Stimulated activated CD8-positive, alpha-beta memory T cell treated with anti-CD3 and anti-CD28 coated beads, Interleukin-12 subunit alpha, Interleukin-12 subunit beta, amount 100 ng/mL, for 1 hour (primary cell): ENCODE measurements at places on chromosomes 1 and 21.

- DNase-seq = no peak
Observed at GRCh38 chr1:10025354-10025753, 7.4 kb upstream of the UBE4B start.

- DNase-seq = no peak
Observed at GRCh38 chr1:161218301-161219077, 3.4 kb downstream of the FCER1G start.

DNA sequence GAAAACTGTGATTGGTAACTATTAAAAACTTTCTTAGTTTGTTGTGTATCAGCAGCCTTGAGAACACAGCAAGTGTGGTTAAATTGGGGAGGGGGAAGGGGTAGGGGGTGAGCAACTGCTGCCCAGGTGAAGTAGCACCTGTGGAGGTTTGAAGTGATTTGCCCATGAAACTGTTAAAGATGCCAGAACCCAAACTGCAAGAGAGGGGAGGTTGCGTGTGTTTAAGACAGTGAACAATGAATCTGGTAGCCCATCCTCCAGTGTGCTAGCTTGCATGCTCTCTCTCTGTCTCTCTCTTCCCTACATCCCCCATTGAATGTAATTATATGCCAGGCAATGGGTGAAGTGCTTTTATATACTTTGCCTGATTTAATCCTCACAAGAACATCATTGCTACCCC, 154.7 kb downstream of the RUNX1 start:
- no peak for DNase-seq

- DNase-seq = no peak
Observed at GRCh38 chr1:15678578-15678977, 5.5 kb upstream of the PLEKHM2 start.

- no peak for DNase-seq
Observed at GRCh38 chr1:172893146-172893841, 157.4 kb downstream of the TNFSF18 start.

GRCh38 chr1:71166178-71167173, 85.6 kb upstream of the ZRANB2 start:
- no peak for DNase-seq

DNA sequence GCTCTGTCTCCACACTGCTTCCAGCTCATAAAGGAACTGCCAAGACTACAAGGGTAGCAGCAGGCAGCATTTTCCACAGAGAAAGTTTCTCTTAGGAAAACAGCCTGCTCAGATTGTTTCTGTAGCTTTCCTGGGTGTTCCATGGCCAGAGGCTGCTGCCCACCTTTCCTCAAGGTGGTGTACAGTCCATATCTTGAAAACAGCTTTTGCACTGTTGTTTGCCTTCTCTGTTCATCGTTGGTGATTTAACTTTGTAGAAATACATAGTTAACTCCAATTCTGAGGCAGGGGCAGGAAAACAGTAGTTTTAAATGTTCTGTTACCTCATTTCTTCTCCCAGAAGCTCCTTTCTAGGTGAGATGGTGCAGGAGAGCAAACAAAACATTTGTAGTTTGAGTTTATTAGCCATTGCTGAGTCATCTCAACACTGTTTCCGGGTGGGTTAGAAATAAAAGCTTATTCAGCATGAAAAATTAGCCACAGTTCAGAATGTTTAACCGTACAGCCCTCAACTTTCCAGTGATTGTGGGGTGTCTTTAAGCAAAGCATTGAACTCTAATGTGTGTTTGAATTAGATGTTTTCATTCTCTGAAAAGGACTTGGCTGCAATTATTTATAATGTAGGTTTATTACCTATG, 41.7 kb downstream of the DIP2A start:
- no peak for DNase-seq

DNA sequence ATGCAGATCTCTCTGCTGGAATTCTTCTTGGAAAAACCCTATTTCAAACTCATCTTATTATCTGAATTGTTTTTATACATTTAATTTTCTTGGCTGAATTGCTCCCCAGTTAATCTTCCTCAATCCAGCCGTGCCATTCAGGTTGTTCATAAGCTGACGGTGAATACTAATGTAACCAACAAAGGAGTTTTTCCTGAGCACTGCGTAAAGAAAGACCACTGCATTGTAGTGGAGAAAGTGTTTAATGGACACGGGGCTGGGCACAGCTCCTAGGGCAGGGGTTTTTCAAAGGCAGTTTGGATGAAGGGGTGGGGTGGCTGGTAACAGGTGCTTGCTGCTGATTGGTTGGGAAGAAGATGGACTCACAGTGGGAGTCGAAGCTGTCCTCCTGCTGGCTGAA, 820.3 kb downstream of the ADGRL2 start:
- DNase-seq = no peak

DNA sequence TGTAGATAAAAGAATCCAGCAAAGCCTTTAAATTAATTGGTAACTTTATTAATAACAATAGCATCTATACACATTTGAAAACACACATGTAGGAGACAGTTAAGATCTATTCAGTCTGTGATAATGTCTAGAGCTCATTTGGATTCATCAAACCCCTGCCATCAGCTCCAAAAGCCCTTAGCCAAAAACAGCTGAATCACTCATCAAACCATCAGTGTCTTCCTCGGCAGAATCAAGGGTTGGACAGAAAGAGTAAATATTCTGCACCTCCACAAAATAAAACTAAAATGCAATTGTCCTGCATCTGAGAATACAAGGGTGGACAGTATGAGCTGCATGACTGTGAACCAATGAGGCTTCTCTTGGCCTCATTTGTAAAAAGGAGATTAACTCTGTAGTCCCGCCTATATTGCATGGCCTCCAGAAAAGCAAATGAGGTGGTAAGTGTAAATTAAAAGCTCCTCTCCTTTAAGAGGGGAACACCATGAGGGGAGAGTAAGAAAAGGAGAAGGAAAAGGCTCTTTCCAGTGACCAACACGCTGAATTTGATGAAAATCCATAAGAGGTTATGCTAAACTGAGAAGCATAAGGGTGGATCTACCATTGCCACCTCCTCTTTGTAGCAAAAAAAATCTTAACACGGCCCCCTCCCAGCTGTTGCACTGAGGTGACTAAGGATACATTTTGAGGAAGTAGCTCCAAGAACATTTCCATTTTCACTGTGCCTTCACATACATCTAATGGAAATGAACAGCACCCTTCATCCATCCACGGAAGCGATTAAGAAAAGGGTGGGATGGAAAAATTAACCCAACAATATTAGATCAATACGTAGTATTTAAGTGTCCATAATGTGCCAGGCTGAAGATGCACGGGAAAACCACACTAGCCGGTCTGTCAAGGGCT, 14.7 kb upstream of the BOLA1 start:
- DNase-seq = no peak

GRCh38 chr1:92883297-92883696, 51.5 kb downstream of the RPL5 start:
- DNase-seq = no peak

GRCh38 chr1:116496380-116496779, 74.4 kb downstream of the CD58 start:
- DNase-seq = no peak

GRCh38 chr21:46254208-46254975, 25.8 kb upstream of the LSS start:
- DNase-seq = no peak

DNA sequence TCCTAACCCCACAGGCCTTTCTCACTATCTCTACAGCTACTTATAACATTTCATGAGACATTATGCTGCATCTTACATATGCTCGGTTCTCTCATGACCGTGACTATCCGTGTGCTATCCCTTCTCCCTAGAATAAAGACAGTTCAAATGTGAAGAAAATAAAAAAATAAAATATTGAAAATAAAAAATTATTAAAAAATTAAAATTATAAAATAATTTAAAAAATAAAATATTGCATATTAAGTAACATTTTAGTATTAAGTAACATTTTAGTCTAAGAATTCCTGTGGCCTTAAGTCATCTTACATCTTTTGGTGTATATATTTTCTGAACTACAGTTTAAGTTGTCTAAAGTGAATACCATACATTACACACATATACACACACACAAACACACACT, 415.5 kb downstream of the DPYD start:
- no peak for DNase-seq

- no peak for DNase-seq
Observed at GRCh38 chr1:76841460-76841859, 25.8 kb upstream of the ST6GALNAC5 start.

- peak; percentile 58 for DNase-seq
Observed at GRCh38 chr1:24928689-24929397, 1.2 kb downstream of the RUNX3 start.

- no peak for DNase-seq
Observed at GRCh38 chr1:242402956-242403355, 121.5 kb downstream of the PLD5 start.

GRCh38 chr21:36927719-36928117, 38.8 kb downstream of the HLCS start:
- peak; percentile 59 for DNase-seq

GRCh38 chr1:27130798-27131197, 24.1 kb downstream of the SLC9A1 start:
- DNase-seq = no peak

GRCh38 chr1:229694053-229694693, 68.1 kb downstream of the URB2 start:
- DNase-seq = no peak

DNA sequence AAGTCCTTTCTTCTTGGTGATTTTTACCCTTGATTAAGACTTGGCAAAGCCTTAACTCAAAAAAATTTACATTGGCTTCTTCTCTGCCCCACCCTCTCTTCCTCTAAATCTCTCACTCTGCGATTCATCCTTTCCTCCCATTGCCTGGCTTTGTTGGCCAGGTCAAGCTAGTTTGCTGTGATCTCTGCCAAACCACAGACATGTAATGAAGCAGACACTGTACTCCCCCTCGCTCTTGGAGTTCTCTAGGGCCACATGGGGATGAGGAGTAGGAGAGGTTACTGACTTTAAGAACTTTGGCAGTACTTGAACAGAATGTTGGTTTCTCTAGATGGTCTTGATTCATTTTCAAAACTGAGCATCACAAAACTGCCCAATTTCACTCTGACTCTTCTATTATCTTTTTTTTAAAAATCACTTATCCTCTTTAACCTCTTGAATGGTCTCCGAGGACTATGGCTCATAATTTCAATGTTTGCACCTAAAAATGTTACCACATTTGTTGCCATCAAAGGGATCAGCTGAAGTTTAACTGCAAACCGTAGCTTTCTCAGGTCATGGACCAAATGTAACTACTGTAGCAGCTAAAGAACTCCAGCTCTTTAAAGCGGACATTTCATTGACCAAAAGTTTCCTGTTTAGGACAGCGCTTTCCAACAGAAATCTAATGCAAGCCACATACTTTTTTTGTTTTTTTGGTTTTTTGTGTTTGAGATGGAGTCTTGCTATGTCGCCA, 62.7 kb upstream of the IPO9 start:
- DNase-seq = no peak

DNA sequence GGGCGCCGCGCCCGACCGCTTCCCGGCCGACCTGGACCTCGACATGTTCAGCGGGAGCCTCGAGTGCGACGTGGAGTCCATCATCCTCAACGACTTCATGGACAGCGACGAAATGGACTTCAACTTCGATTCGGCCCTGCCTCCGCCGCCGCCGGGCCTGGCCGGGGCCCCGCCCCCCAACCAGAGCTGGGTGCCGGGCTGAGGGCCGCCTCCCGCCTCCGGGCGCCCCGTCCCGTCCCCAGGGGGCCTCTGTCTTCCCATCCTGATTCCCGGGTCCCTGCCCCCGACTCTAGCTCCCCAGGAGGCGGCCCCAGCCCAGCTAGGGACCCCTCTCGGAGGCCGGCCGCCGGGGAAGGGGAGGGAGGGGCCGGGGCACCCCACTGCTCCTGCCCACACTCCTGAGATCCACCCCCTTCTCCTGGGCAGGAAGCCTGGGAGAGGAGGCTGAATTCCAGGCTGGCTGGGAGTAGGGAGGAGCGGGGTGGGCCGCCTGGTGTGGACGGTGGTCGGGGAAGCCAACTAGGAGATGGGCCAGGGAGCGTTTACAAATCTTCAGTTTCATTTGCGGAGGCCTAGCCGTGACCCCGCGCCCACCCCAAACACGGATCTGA, 21.4 kb downstream of the FOXO6 start:
- no peak for DNase-seq

GRCh38 chr1:243454328-243454997, 198.6 kb downstream of the SDCCAG8 start:
- DNase-seq = no peak

GRCh38 chr1:36098650-36099365, 10.1 kb downstream of the ADPRS start:
- DNase-seq = no peak

DNA sequence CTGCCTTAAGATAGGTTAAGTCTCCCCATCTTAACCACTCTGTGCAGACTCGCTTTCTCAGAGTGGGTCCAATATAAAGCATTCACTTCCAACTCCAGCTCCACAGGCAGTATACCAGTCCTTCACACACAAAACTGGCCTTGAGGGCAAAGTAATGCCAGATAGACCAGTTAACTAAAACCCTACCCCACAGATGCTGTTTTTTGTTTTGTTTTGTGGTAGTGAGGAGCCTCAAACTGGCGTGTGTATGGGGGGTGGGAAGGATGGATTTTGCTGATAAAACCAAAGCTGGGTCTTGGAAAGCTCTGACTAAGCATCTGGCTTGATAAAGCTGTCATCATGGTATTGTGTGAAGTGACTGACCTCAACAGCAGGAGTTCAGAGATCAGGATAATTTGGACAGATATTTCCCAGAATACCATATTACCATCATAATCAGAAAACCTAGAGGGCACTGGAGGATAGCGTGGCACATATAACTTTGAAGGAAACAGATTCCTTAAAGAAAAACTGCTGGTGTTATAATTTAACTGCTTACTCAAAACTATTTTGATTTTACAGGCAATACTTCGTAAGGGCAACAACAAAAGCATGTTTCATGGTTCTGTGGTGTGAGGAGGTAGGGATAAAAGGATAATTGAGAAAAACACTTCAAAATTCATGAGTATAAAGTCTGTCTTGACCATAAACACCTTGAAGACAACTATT, 29.6 kb upstream of the CPLANE2 start:
- no peak for DNase-seq

- no peak for DNase-seq
Observed at GRCh38 chr1:34398916-34399275, 222.2 kb downstream of the C1orf94 start.

GRCh38 chr21:36210779-36211659, 54.4 kb downstream of the DOP1B start:
- DNase-seq = no peak

DNA sequence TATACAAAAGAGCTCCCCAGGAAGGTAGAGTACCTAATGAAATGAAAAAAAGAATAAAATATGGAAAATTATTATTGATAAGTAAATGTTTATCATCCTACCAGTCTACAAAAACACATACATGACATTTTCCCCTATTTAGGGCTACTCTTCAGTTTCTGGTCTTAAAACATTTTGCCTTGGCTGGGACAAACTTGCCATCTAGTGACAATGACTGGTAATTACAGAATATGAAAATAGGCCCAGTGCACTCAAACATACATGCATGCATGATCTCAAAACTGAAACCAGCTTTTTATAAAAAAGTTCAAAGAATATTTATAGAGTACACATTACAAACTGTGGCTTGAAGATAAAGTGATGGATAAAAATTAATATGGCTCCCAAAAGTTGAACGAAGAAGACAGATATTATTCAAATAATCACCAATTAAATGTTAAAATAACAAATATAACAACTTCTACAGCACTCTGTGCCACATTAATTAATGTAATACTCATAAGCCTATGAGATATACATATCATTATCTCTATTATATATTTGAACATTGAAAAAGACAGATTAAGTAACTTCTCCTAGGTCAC, 10.5 kb upstream of the RNPC3 start:
- DNase-seq = no peak

GRCh38 chr1:185345913-185346720, 29.1 kb upstream of the IVNS1ABP start:
- DNase-seq = no peak

GRCh38 chr21:46151261-46151988, 4.0 kb downstream of the FTCD start:
- DNase-seq = no peak

GRCh38 chr1:82778612-82779011, 977.9 kb downstream of the ADGRL2 start:
- no peak for DNase-seq
